ENCODE measurements at places on chromosomes 7 and 10.

DNA sequence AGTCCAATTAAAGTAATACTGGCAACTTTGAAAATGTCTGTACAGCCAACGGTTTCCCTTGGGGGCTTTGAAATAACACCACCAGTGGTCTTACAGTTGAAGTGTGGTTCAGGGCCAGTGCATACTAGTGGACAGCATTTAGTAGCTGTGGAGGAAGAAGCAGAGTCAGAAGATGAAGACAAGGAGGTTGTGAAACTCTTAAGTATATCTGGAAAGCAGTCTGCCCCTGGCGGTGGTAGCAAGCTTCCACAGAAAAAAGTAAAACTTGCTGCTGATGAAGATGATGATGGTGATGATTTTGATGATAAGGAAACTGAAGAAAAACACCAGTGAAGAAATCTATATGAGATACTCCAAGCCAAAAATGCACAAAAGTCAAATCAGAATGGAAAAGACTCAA lies 72.2 kb downstream of the ZNF783 start:
- no peak for DNase-seq

- DNase-seq, result no peak
These were observed 14.1 kb upstream of the CSGALNACT2 start for GRCh38 chr10:43124094-43124521.

DNA sequence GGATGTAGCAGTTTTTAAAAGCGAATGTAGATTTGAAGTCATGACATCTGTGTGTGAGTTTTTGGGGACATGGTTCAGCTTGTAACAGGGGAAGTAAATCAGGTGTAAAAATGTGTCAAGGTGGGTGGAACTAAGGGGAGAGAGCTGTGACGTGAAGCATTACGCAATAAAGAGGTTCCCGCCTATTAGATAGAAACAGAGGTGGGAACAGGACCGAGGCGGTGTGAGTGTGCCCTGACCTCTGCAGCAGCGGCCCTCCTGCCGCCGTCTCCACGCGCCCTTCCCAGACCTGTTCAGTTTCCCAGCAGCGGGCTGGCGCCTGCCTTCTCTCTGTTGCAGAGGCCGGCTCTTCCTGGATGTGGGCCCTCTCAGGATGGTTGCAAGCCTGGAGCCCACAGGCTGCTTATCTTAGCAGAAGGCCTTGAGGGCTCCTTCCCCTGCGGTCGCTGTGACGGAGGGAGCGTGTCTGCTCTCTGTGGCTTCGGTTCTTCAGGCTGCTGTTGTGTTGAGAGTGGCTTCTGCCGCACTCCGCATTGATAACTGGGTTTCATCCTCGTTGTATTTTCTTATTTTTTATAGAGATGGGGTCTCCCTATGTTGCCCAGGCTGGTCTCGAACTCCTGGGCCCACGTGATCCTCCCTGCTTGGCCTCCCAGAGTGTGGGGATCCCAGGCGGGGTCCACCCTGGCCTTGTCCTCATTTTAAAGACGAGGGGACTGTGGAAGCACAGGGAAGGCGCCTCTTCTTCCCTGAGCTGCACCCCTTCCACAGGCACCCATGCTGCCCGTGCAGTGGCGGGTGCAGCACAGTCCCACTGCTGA lies 65.0 kb downstream of the DNAJB6 start:
- no peak for DNase-seq

GRCh38 chr7:79923953-79924352 lies 210.7 kb upstream of the GNAI1 start:
- DNase-seq, result peak; percentile 3
